ENCODE measurements at places on chromosomes 16 and 17.
A peak's percentile ranks its signal among the peaks of the same experiment; 100 is the strongest.

GRCh38 chr16:71351558-71351901 is 7.0 kb upstream of the CALB2 start:
- no peak for DNase-seq

DNA sequence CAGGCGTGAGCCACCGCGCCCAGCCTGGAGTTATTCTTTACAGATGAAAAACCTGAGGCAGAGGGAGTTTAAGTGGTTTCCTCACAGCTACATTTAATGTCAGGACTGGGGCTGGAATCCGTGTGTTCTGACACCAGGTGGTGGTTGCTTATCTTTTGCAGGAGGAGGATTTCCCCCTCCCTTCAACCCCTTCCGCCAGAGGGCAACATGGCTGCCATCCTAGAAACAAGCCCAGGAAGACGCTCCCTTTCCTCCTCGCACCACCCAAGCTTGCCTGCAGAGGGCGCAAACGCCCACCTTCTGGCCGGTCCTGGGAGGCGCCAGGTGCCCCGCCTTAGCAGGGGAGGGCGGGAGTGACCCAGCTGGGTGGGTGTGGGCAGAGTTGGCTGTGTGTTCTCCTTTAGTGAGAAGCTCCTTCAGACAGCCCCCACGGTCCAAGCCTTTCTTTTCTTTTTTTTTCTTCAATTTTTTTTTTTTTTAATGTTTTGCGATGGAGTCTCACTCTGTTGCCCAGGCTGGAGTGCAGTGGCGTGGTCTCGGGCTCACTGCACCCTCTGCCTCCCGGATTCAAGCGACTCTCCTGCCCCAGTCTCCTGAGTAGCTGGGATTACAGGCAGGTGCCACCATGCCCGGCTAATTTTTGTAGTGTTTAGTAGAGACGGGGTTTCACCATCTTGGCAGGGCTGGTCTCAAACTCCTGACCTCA is 9.9 kb upstream of the RAP1GAP2 start:
- peak; percentile 93 for DNase-seq

DNA sequence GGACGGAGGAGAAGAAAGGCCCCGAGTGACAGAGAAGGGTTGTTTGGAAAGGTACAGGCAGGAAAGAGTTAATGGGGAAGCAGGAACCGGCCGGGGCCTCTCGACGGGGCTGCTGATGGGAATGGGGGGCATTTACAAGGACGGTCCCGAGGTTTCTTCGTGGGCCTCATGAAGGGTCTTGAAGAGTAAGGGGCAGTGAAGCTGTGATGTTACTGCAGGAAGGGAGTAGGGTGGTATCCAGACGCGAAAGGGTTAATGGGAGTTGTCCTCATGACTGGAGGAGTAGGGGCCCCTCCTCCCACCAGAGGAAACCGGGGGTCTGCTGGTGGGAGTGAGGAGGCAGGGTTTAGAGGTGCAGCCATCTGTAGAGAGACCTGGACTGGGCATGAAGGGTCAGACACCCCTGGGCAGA is 481 bp downstream of the PDK2 start:
- no peak for DNase-seq

- DNase-seq = no peak
Observed at GRCh38 chr17:76796081-76796480, 58.2 kb downstream of the MFSD11 start.

- no peak for DNase-seq
Observed at GRCh38 chr17:19399750-19400450, 11.1 kb upstream of the RNF112 start.

DNA sequence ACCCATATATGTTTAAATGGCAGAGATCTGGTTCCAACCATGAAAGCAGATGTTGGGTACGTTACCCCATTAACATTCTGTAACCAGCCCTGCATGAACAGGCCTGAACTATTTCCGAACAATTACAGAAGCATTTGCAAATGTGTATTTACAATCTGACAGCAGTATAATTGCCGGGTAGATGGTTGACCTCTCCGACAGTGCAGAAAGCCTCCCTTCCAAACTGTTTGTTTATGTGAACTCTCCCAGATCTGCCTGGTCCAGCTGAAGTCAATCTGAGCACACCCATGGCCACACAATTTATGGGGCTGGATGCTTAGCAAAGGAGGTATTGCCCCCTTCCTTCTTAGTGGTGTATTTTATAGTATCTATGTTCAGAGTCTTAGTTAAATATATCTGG is 21.8 kb downstream of the NUDT7 start:
- no peak for DNase-seq

DNA sequence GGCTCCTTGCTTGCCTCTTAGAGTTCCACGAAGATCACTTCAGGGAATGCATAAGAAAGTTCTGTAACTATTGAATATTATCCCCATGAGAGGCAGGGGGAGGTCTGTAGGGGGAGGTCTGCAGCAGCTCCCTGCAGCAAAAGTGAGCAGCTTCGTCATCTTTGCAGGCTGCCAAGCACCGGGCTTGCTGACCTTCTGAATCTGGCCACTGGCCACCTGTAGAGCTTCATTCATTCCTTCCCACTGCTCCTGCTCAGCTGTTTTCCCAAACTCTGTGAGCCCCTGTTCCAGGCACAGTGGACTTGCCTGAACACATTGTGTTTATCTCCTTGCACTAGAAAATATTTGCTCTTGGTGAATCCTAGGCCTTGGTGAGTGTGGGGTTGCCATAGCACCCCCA is 443.3 kb downstream of the HAPSTR1 start:
- no peak for DNase-seq

DNA sequence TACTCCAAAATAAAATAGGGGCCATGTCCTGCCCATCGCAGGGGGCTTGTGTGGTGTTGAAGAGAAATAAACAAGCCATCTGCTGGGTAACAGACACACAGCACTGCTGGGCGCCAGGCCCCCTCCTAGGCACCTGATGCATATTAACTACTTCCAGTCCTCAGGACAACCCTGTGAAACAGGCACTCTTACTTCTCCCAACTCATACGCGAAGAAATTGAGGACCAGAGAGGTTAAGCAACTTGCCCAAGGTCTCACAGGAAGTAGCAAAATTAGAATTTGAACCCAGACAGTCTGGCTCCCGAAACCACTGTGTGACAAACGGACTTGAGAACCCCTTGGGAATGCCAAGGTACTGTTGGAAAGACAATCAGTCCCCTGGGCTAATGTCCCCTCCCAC is 2.8 kb downstream of the STX1B start:
- DNase-seq = no peak

DNA sequence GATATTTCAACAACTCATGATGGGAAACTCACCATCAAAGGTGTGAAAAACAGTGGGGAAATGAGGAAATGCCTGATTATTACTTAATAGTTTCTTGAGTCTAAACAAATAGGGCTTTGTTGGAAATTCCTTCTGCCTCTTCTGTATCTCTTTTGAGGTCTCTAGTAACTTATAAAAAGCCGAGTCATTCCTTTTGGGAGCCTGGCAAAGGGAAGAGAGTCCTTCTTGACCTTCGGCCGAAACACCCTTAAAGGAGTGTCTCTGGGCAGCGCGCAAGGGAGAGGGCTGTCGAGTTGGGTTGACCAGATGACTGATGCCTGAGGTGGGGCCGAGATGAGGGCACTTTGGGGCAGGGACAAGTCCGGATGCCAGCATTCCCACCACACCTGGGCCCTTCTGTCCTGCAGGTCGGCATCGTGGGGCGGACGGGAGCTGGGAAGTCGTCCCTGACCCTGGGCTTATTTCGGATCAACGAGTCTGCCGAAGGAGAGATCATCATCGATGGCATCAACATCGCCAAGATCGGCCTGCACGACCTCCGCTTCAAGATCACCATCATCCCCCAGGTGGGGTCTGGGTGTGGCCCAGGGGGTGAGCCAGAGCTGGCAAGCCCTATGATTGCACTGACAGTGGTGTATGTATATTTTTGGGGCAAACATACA is 89.2 kb downstream of the ABCC6 start:
- DNase-seq = no peak

DNA sequence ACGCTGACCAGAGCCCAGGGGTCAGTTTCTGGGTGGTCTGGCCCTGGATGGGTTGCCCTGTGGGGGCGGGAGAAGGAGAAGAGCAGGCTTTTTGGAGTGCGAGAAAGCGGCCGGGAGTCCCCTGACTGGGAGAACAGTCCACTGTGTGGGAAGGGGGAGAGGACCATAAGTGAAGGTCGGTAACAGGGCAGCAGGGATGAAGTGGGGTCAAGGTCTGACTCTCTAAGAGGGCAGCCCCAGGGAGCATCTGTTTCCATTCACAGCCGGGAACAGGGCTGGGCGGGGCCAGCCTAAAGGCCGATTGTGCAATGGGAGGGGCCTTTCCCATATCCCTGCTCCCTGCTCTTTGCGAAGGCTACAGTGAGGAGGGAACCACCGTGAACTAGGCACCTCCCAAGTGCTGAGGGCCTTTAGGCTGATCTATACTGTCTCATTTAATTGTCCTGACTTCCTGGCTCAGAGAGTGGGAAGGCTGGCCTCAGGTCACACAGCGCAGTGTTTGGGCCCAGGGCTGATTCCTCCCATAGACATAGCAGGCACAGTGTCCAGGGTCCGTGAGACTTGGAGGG is 10.4 kb upstream of the WFDC1 start:
- DNase-seq = no peak

- DNase-seq = no peak
Observed at GRCh38 chr17:79150035-79150733, 75.6 kb downstream of the ENGASE start.

- DNase-seq = no peak
Observed at GRCh38 chr17:12683299-12683698, 17.6 kb downstream of the MYOCD start.

DNA sequence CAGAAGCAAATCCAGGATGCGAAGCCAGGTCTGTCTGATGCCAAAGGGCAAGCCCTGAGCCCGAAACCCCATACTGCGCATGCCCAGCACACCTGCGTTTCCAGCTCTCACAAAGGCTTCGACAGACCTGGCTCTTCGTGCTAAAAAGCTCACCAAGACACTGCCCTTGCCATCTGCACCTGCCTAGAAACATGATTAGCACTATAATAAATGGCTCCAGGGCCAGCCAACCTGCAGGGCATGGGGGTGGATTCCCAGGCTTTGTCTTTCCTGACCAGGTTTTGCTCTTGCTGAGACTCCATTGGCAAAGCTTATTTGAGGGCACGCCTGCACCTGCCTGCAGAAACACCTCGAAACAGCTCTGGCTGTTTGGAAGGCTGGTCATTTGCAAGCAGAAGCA is 14.4 kb upstream of the PLD6 start:
- DNase-seq = no peak

- DNase-seq = no peak
Observed at GRCh38 chr17:44362459-44362948, 1.1 kb downstream of the FAM171A2 start.

- DNase-seq = no peak
Observed at GRCh38 chr16:65657556-65657955, 535.7 kb upstream of the CDH11 start.

GRCh38 chr17:75109046-75109406 is 743 bp upstream of the ARMC7 start:
- no peak for DNase-seq

GRCh38 chr17:1203111-1203966 is 23.6 kb upstream of the ABR start:
- peak; percentile 81 for DNase-seq

- DNase-seq = no peak
Observed at GRCh38 chr16:83980794-83981193, 12.8 kb downstream of the NECAB2 start.

- DNase-seq = peak; percentile 62
Observed at GRCh38 chr17:8997994-8998628, 23.2 kb upstream of the NTN1 start.

DNA sequence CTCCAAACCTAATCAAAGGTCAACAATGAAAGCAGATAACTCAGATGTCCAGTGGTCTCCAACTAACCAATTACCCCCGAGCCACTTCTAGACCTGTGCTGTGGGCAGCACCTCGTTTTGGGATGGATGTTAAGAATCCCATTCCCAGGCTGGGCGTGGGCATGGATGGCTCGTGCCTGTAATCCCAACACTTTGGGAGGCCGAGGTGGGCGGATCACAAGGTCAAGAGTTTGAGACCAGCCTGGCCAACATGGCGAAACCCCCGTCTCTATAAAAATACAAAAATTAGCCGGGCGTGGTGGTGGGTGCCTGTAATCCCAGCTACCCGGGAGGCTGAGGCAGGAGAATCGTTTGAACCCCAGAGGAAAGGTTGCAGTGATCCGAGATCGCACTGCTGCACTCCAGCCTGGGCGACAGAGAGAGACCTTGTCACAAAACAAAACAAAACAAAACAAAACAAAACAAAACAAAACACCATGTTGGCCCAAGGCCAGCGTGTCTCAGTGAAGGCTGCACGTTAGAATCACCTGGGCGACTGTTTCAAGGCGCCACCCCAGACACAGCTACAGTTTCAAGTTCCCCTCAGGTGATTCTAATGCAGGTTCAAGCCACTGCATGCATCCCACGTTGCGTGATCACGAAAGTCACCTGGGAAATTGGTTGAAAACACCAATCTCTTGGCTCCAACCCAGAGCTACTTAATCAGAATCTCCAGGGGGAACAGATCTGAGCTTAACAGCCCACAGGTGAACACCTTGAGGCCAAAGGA is 21.3 kb downstream of the COX4I1 start:
- DNase-seq = no peak

DNA sequence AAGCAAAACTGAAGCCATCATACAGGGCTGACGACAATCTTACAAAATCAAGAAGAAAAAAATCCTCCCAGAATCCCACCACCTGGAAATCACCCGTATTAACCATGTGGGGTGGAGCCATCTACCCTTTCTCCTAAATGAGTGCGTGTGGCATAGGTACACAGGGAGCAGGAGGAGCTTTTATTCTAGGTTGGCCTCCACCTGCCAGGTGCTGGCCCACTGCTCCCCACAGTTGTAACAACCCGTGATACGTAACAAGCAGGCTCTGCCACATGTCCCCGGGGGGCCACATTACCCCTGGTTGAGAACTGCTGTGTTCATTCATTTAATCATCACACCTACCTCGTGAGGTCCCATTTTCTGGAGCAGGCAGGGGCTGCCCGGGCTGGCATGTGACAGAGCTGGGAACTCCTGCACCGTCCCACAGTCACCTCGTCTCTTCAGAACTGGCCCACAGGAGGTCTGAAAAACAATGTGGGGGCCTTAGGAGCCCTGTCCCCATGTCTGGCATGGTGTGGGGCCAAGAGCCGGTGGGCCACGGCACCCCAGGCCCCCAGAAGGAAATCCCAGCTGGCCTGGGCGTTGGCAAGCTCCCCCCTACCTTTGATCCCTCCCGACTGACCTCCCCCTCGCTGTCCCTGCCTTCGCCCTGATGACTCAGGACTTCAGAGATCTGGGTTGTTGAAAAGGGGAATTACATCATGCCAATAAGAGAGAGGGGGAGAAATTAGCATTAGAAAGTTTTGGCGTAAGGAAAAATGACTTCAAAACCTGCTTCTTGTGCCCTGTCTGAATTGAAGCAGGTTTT is 12.9 kb downstream of the CMIP start:
- DNase-seq = peak; percentile 66

- no peak for DNase-seq
Observed at GRCh38 chr16:66714654-66715307, 18.2 kb upstream of the CMTM4 start.

GRCh38 chr17:59830007-59830630 is 62.6 kb downstream of the TUBD1 start:
- DNase-seq = no peak

DNA sequence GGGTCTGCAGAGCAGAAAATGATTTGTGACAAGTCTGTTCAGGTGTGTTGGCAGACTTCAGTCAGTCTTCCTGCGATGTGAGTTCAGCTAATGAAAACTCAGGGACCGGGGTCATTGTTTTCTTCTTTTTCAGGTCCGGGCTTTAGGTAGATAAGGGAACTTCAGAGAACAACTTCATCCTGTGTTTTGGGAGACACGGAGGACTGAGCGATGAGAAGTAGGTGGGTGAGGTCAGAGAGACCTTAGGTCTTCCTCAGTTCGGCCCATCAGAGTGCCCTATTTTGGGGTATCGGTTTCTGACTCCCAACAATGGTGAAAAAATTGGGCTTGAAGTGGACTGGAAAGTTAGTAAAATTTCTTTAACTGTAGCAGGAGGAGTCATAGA is 88.9 kb upstream of the ATF7IP2 start:
- DNase-seq = no peak
